Right lobe of liver (tissue), 6 donors: ENCODE measurements at places on chromosomes 4 and X.

DNA sequence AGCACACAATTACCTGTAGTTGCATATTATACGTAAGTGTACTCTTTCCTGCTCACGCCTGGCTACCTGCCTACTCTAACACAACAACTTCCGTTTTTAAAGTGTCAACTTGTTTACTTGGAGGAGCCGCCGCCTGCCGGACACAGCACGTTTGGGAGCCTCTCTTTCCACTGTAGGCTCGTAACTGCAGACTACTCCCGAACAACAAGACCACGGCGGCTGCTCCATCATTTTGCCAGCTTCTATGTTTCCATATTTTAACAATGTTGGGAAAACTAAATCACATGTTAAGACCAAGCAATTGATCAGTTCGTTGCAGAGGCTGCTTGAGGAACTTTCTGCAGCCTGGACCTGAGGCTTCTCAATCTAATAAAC, 841 bp downstream of the MTNR1A start:
- DNase-seq: no peak

DNA sequence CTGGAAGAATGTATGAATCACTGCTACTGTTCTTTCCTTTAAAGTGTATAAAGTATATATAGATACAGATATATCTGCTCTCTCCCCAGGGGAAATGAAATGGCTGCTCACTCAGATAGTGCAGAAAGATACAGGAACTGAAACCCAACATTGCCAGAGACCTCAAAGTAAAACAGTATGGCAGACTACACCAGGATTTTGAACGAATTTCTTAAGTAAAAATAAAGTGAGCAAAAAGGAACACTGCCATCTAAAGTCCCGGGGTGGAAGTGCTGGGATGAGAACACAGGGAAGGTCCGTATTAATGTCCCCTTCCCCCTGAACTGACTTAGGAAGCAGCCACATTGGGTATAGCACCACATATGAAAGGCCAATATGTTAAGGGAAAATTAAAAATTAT, 93.4 kb downstream of the TMA16 start:
- DNase-seq: no peak

- DNase-seq: no peak
These were observed 4.0 kb upstream of the ABLIM2 start for GRCh38 chr4:8162625-8163024.

DNA sequence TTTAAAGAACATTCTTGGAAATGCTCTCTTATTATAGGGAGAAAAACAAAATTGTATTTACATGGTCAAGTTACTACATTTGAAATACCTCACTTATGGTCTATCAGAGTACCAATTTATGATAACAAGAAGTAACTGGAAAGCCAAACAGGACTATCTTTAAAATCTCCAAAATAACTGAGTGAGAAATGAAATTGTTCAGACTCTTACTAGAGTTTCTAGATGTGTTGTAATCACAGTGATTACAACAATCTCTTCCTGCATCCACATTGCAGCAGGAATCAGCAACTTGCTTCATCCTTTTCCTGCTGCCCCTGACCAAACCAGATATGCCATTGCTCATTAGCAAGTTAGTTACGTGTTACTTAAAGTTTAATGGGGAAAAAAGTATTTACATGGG, 245.2 kb upstream of the SMIM31 start:
- no peak for DNase-seq

DNA sequence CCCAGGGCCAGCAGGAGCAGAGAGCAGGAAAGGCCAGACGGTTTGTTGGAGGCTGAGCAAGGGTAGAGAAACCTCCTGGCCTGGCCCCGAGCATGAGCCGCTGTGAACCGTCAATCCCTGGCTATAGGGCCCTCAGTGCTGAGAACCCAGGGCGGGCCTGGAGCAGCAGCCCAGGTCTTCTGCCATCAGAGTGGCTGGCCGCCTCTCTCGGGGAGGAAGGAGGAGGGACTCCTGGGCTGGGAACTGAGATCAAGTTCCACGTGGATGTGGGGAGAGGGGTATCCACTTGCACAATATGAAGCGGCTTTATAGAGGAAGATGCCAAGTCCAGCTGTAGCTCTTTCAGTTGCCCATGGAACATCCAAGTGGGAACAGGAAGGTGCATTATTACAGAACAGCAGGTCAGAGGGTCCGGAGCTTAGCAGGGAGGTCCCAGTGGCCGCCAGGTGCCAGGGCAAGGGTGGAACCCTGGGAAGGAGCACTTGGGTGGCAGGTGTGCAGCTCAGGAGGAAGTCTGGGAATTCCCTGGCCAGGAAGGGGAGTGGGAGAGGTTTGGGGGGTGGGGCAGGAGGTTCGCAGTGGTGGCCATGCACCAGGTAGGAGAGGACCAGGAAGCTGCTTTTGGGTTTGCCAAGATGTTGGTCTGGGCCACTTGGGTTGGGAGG, 31.7 kb upstream of the CRMP1 start:
- no peak for DNase-seq

- no peak for DNase-seq
These were observed 44.0 kb upstream of the GATB start for GRCh38 chr4:151804821-151805220.
